ENCODE measurements at places on chromosomes 1 and 21.

DNA sequence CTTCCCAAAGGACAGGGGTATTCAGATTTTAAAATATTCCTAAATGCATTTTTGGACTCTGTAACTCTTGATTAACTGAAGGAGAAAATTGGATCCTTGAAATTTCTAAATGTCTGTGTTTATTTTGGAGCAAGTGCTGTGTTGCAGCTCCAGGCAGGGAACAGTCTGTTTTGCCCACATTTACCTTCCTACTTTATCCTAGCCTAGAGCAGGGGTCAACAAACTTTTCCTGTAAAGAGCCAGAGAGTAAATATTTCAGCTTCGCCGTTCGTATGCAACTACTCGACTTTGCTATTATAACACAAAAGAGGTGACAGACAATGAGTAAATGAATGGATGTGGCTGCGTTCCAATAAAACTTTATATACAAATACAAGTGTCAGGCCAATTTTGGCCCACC, 402.2 kb downstream of the GPATCH2 start:
- DNase-seq, result no peak

DNA sequence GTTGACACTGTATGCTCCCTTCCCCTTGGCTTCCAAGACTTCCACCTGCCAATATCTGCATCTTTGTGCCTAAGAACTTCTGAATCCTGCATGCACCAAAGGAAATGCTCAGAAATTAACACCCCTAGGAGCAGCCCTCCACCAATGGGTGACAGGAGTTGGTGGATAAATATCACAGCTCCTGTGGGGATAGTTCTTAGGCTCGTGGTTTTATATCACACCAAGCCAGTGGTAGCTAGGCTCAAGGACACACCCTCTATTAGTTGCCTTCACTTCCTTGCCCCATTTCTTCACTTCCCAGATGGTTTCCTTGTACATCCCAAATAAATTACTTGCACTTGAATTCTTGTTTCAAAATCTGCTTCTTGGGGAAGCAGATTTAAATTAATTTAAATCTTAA, 16.9 kb upstream of the CDC14A start:
- no peak for DNase-seq

- no peak for DNase-seq
Observed at GRCh38 chr1:82628887-82629286, 828.2 kb downstream of the ADGRL2 start.

GRCh38 chr1:5389101-5389885, 602.9 kb downstream of the NPHP4 start:
- DNase-seq, result no peak

DNA sequence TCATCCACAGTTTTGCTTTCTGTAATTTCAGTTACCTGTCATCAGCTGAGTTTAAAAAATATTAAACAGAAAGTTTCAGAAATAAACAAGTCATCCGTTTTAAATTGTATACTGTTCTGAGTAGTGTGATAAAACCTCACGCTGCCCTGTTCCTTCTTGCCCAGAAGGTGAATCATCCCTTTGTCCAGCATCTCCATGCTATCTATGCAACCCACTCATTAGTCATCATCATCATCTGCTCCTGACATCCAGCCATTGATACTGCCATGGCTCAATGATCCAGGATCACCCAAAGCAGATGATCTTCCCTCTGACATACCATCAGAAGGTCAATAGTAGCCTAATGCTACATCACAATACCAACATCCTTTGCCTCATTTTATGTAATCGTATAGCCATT, 198.3 kb downstream of the SLC44A5 start:
- DNase-seq, result no peak

DNA sequence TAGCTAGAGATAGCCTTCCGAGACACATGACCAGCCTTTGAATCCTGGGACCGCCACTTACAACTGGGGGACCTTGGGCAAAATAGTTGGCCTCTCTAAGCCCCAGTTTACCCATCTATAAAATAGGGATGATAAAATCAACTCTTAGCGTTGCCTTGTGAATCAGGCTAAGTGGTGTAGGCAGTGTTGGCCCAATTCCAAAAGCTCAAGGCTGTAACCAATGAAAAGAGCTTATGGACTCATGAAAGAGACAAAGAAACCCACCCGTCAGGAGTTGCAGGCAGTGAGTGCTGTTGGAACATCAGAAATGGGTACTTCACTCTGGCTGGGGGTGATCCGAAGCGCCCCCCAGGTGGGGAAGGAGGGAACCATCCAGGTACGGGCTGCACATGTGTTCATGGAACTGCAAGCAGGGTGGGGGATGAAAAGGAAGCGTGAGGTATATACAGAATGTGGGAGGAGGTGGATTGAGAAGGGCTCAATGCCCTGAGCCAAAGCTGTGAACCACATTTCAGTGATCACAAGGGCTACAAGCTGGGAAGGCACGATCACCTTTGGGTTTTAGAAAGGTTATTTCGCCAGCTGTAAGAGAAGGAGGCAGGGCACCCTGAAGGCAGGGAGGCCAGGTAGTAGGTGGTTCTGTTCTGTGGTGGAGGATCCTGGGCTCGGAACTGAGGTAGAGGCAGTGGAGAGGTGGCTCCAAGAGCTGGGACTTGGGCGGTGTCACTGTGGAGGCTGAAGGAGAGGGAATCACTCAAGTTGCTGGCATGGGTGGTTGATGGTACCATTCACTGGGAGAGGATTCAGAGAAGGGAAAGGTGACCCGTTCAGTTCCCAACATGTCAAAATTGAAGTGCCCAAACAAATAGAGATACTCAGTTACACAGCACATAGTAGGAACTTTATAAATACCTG, 11.4 kb upstream of the KIAA1614 start:
- DNase-seq, result no peak

DNA sequence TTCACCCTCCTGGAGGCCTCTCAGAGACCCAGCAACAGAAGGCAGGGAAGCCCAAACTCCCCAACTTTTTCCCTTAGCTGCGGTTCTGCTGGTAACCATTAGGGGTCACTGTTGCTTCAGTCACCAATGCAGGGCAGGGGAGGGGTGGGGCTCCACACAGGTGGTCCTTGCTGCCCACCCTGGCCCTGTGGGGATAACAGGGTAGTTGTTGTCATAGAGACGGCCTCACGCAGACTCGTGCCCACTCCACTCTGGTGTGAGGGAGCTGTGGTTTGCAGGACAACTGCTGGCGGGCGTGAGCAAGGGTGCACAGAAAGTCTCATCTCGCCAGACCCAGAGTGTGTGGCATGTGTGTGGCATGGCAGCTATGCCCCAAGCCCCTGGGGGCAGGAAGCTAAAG, 19.9 kb downstream of the INSRR start:
- no peak for DNase-seq

- DNase-seq, result no peak
Observed at GRCh38 chr1:175129997-175130648, 62.5 kb downstream of the KIAA0040 start.

DNA sequence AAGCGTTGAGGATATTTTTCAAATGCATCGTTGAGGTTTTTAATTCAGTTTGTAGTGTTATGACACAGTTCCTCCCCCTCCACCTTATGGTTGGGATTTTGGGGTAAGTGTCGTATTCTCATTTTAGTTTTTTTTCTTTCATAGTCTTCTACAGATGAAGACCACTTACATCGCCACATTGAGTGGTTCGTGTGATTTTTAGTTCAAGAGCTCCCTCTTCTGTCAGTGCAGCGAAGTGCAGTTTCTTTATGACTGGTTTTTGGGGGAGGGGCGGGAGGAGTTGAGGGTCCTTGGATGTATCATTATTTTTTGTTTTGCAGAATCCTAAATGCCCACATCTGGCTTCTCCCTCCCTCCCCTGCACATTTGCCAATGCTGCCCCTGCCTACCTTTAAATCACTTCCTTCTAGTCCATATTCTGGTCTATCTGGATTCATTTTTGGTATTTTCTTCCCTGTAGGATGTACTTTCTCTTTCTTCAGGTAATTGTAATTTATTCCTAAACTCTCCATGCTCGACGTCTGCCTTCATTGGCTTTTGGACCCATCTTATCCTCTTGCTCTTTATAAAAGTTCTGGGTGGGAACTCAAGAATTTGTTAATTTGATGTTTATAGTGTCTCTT, 433.1 kb downstream of the CAMTA1 start:
- no peak for DNase-seq

DNA sequence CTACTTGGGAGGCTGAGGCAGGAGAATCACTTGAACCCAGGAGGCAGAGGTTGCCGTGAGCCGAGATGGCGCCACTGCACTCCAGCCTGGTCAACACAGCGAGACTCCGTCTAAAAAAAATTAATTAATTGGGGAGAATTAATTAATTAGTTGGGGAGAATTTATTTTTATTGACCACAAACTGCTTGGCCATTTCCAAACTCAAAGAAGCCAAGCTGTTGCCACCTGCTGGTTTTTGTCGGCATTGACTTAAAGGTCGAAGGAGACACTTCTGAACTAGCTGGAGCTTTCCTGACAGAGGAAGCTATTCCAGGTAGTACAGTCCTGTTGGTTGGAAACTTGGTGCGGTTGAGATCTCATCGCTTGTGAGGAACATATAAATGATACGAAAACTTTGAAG, 13.1 kb downstream of the MAP1LC3C start:
- DNase-seq, result no peak

DNA sequence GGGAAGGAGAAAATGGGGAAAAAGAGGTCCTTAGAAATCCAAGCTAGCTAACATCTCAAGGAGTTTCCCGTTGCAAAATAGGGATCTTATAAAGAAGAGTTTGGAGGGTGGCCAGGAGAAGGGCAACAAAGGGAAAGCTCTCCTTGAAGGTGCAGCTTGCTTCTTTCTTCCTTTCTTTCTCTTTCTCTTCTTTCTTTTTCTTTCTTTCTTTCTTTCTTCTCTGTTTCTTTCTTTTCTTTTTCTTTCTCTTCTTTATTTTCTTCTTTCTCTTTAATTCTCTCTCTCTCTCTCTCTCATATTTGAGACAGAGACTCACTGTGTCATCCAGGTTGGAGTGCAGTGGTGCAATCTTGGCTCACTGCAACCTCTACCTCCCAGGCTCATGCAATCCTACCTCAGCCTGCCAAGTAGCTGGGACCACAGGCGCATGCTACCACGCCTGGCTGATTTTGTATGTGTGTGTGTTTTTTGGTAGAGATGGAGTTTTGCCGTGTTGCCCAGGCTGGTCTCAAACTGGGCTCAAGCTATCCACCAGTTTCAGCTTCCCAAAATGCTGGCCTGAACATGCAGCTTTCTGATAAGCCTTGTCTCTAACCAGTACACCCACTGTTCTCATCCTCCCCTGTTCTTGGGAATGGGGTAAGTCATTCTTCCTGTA, 44.4 kb downstream of the RNF11 start:
- DNase-seq, result no peak

DNA sequence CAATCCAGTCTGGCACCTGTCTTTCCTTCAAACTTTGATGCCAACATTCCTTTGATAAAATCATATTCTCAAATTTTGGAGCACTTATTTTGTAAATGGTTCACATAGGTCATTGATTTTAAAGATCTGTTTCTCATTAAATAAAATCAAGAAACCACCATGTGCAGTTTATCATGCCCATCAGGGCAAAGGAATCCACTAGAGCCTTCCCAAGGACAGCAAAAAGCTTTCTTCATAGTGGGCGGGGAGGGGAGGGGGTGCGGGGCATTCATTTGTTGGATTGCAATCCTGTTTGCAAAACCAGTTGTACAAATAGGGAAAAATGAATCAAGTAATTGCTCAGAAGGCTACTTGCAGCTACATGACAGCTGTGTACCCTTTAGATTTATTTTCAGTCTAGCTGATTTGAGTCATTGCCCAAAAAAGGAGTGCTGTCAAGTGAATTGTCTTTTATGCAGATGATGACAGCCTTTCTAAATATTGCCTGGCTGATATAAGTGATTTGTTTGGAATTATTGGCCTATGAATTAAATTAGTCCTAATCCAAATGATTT, 23.0 kb downstream of the LRRC8B start:
- DNase-seq, result no peak

DNA sequence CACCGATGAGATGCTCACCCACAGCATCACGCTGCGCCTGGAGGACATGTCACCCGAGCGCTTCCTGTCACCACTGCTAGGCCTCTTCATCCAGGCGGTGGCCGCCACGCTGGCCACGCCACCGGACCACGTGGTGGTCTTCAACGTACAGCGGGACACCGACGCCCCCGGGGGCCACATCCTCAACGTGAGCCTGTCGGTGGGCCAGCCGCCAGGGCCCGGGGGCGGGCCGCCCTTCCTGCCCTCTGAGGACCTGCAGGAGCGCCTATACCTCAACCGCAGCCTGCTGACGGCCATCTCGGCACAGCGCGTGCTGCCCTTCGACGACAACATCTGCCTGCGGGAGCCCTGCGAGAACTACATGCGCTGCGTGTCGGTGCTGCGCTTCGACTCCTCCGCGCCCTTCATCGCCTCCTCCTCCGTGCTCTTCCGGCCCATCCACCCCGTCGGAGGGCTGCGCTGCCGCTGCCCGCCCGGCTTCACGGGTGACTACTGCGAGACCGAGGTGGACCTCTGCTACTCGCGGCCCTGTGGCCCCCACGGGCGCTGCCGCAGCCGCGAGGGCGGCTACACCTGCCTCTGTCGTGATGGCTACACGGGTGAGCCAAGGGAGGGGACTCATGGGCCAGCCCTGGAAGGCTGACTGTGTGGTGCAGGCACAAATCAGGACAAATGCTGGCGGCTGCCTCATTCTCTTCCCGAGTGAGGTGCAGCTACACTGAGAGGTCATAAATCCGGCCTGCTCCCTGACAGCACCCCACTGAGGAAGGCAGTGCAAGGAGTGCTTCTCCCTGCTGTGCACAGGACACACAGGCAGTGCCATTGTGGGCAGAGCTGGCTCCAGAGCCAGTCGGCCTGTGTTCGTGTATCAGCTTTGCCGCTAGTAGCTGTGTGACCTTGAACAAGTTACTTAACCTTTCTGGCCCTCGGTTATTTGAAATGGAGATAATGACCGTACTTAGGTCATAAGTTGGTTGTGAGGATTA, 9.4 kb downstream of the CELSR2 start:
- no peak for DNase-seq
